8988T (cell line): ENCODE measurements at places on chromosomes 16 and 17.
A peak's percentile ranks its signal among the peaks of the same experiment; 100 is the strongest.

DNA sequence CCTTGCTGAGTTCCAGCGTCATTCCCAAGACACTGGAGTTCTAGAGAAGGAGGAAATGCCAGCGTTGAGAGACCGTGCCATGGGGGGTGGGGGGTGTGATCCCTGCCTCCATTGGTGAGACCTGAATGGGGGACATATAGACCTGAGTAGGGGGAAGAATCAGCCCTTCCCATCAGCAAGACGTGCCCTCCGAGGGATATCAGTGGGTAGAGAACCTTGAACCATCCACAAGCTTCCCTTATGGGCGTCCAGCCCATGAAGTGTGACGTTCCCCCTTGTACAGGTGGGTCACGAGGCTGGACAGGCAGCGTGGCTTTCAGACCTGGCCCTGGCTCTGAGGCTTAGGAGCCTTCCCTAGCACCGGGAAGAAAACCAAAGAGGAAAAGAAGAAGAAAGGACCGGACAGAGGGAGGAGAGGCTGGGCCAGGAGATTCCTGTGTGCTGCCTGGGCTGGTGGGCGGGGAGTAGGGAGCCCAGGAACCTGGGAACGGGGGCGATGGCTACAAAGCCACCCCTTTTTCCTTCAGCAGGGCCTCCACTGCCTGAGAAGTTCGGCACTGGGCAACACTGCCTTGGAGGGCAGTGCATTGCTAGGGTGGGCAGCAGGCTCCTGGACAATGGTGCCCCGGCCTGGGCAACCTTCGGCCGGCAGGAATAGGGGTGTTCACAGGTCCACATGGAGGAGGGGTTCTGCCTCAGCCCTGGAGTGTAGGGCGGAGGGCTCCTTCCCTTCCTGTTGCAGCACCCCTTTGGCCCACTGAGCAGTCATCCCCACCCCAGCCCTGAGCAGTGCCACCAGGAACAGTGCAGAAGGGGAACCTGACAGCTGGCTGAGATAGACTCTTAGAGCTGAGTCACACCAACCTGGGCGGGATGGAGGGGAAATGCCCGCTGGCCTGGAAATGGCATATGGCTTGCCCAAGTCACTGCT is 7.2 kb downstream of the RAB11FIP4 start:
- DNase-seq = no peak

GRCh38 chr17:20216154-20216815 is 207.1 kb downstream of the SPECC1 start:
- DNase-seq = no peak

- DNase-seq = peak; percentile 60
Observed at GRCh38 chr17:80899402-80900268, 92.0 kb upstream of the CHMP6 start.

- no peak for DNase-seq
Observed at GRCh38 chr16:15749371-15749770, 99.3 kb downstream of the NDE1 start.

DNA sequence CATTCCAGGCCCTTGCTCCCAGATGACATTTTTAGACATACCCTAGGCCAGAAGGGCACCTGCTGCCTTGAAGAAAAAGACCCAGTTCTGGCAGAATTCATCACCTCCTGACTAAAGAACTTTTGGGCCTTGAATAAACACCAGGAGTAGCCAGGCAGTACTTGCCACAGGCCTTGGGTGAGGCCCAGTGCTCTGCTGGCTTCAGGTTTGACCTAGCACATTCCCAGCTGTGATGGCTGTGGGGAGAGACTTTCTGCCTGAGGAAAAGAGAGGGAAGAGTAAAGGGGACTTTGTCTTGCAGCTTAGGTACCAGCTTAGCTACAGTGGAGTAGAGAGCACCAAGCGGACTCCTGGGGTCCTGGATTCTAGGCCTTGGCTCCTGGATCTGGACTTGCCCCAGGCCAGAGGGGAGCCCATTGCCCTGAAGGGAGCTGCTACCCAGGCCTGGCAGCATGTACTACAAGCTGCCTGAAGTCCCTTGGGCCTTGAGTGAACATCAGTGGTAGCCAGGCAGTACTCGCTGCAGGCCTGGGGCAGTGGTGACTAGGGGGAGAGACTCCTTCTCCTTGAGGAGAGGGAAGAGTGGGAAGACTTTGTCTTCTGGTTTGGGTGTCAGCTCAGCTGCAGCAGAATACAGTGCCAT is 44.3 kb downstream of the ABCA8 start:
- DNase-seq = no peak

DNA sequence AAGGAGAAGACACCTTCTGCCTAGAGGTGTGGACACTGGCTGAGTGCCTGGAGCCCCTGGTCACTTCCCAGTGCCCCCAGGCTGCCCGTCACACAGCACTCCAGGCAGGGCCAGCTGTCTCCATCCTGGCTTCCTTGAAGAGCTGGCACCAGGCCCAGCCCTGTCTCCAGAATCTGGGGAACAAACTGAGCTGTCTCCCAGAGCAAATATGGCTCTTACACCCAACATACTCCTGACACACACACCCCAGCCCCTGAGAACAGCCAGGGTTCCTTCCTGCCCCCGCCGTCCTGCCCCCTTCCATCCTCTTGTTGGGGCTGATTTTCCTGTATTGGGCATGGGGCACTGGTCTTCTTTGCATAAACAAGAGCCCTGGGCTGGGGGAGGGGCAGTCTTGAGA is 9.1 kb downstream of the NHERF1 start:
- DNase-seq = no peak

DNA sequence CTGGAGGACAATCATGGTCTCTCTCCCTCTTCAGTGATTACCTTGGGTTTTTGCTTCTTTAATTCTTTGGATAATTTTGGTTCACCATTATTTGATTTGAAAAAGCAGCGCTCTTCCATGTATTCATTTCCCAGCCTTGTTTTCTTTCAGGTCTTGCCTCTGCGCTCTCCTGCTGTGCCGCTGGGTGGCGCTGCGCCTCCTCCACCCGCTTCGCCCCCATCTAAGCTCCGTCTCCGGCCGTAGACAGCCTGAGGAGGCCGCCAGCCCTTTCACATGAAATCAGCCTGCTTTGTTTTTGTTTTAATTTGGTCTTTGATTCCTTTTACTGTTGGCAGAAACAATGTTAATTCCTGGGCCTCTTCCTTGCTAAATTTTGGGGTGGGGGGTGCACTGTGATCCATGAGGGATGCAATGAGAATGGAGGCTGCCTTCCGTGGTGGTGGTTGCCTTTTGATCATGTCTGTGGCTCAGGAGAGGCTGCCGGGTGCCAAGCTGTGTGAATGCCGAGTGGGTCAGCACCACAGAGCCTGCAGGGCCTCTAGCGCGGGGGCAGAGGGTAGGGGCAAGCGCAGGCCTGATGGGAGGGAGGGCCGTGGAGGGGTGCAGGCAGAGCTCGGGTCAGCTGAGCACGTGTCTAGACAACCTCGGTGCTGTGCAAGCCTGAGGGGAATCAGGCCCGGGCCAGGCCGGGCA is 64.1 kb downstream of the PLD6 start:
- peak; percentile 92 for DNase-seq

- DNase-seq = no peak
Observed at GRCh38 chr16:57284952-57285363, 486 bp upstream of the PLLP start.

GRCh38 chr16:71780521-71781089 is 28.0 kb downstream of the AP1G1 start:
- no peak for DNase-seq

- no peak for DNase-seq
Observed at GRCh38 chr16:14106457-14106856, 35.3 kb downstream of the MRTFB start.

DNA sequence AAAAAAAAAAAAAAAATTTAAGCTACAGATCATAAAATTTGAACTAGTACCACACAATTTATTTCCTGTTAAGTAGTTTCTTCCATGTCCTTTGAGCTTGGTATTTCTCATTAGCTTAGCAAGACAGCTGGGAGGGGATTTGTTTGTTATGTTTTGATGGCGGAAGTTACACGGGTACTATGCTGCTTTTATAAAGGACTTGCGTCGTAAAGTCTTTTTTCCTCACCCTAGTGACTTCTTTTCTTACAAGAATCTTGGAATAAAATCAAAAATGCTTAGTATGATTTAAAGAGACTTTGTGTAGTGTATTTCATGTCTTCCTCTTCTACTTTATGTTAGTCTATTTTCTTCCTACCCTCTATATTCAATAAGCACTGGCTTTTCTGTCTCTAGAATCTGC is 89.1 kb downstream of the NLK start:
- no peak for DNase-seq

- no peak for DNase-seq
Observed at GRCh38 chr16:11668623-11669379, 546 bp downstream of the SNN start.

DNA sequence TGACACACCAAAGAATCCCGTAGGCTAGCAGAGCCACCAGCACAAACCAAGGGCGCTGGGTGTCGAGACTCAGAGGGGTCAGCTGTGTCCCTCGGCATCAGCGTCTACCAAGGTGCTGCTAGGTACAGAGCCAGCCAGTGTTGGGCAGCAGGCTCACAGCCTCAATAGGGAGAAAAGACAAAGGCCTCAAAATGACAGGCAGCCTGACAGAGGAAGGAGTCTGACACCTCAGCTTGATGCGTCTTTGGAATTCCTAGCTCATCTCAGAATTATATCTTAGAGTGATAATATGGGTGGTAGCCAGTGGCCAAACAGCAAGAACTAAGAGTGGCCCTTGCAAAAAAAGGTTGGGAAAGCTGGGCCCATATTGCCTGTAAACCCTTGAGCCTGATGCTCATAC is 45.9 kb downstream of the HS3ST3B1 start:
- DNase-seq = no peak

DNA sequence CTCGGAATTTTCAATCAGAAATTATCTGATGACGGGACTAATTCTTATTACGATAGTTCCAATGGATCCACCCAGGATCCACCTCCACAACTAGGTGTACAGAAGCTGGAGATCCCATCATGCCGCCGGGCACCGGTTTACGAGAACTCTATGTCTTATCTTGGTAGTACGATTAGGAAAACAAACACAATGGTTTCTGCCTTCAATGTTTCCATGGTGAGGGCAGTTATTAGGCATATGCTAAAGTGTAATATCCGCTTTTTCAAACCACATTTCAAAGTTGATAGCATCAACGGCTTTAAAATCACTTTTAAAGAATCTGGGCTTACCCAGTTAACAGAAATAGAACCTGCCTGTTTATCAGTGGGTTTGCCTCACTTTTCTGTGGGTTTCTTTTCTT is 705.7 kb downstream of the MAF start:
- no peak for DNase-seq

GRCh38 chr16:56289416-56289815 is 98.1 kb downstream of the GNAO1 start:
- no peak for DNase-seq

- DNase-seq = no peak
Observed at GRCh38 chr16:3625911-3626732, 14.7 kb upstream of the SLX4 start.

- DNase-seq = no peak
Observed at GRCh38 chr17:55730380-55730779, 7.7 kb upstream of the TMEM100 start.

DNA sequence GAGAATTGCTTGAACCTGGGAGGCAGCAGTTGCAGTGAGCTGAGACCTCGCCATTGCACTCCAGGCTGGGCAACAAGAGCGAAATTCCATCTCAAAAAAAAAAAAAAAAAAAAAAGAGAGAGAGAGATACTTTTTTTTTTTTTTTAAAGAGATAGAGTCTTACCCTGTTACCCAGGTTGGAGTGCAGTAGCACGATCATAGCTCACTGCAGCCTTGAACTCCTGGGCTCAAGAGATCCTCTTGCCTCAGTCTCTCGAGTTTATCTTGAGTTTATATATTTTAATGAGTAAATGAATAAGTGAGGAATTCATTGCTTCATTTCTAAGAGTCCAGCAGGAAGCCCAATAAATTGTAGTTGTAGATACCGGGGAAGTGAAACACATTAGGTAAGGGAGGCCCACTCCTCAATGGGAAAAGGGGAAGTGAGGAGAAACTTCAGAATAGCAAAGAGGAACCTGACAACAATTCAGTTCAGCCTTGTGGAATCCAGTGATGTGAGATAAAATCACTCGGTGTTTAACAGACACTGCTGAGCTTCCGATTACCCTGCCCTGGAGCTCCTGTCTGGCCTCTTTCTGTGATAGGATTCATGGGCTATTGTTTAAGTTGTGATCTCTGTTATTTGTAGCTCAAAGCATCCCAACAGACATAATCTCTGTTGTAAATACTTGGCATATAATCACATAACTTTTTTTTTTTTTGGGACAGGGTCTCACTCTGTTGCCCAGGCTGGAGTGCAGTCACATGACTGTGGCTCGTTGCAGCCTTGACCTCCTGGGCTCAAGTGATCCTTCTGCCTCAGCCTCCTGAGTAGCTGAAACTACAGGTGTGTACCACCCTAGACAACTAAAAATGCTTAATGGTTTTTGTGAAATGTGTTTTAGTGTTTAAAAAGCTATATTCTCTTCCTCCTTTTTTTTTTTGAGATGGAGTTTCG is 15.8 kb upstream of the ITGAM start:
- no peak for DNase-seq

DNA sequence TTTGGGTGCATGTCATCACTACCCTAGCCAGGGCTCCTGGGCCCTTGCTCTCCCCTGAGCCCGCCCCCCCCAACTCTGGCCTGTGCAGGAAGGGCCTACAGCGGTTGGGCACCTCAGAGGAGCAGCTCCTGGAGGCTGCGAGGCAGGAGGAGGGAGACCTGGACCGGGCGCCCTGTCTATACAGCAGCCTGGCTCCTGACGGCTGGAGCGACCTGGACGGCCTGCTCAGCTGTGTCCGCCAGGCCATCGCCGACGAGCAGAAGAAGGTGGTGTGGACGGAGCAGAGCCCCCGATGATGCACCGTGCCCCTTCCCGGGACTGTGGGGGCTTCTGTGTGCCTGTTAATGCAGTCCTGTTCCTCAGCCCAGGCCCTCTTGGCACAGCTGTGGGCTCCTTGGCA is 12.1 kb downstream of the SGSH start:
- no peak for DNase-seq

DNA sequence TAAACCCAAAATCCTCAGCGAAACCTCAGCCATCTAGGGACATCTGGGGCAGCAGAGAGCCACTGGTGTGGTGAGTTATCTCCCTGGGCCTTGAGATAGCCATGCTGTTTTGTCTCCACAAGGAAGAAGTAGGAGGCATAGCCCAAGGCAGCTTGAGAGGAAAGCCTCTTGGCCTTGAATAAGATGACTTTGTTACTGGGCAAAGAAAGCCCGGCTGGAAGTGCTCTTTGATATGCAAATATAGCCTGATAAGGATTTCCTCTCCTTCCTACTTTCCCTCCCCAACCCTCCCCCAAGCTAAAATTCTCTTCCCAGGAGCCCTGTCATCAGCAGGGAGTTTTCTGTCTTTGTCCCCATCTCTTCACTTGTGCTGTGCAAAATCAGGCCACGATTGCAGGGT is 694.4 kb downstream of the MAF start:
- DNase-seq = no peak

GRCh38 chr17:68511671-68512246 is 471 bp upstream of the PRKAR1A start:
- peak; percentile 51 for DNase-seq

- DNase-seq = no peak
Observed at GRCh38 chr16:22353191-22353919, 21.1 kb downstream of the CDR2 start.

DNA sequence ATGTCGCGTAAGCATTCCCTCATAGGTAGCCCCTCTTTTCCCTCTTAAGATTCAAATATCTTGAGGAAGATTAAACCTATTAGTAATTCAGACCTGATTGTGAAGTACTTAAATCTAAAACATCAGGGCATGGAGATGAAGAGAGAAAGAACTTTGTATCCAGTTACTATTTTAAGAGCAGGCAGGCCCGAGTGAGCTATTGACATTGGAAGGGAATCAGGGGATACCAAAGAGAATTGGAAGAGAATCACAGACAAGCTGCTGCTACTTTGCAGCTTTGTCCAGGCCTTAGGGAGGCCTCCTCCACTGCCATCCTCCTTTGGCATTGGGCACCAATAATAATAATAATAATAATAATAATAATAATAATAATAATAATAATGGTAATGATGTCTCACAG is 170.5 kb downstream of the MRTFB start:
- no peak for DNase-seq
